BJ (cell line): ENCODE measurements at places on chromosomes 16 and 17.

GRCh38 chr16:441447-441846 lies 16.0 kb downstream of the RAB11FIP3 start:
- DNase-seq: no peak

DNA sequence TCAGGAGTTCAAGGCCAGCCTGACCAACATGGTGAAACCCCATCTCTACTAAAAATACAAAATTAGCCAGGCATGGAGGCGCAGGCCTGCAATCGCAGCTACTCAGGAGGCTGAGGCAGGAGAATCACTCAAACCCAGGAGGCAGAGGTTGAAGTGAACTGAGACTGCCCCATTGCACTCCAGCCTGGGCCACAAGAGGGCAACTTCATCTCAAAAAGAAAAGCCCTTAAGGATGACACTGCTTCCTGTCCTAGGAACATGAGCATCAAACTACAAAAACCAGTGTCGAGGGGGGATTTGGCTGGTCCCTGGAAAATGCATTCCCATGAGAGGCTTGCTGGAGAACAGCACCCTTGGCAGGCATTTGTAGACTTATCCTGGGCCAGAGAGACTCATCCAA lies 449.5 kb upstream of the PSMD7 start:
- DNase-seq: no peak

- DNase-seq: peak; percentile 98
Observed at GRCh38 chr17:37493249-37494027, 3.7 kb downstream of the DUSP14 start.

DNA sequence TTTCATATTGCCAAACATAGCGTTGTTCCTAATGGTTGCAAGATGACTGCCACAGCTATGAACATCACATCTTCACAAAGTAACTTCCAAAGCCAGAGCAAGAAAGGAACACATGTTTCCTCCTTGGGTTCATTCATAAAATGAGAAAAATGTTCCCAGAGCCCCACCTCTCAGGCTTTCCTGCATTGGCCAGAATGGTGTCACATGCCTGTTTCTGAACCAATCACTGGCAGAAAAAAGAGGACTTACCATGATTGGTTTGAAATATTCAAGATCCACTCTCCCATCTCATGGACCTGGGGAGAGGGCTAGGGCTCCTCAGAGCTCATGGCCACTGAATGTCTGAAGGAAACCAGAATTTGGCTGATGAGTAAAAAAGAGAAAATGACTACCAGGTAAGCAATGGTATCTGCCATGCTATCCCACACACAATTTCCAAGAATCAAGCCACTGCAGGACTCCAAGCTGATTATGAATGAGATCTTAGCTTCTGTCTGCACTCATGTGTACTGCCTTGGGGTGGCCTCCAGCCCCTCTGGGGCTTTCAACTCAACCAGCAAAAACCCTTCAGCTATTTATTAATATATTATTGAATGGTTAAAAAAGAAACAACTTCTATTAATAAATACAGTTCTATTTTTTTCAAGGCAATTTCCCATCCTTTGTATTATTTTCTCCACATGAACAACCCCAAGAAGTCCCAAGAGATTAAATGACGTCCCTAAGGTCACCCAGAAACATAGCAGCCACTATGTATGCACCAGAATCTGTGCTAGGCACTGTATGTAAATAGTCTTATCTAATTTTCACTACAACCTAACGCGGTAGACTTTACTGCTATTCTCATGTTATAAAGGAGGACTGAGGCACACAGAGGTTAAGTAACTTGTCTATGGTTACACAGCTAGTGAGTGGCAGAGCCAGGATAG lies 61.4 kb upstream of the TMC5 start:
- DNase-seq: no peak

GRCh38 chr16:26712876-26713275 lies 353.9 kb upstream of the C16orf82 start:
- DNase-seq: no peak

- DNase-seq: no peak
Observed at GRCh38 chr17:28904800-28905199, 1.9 kb upstream of the DHRS13 start.

DNA sequence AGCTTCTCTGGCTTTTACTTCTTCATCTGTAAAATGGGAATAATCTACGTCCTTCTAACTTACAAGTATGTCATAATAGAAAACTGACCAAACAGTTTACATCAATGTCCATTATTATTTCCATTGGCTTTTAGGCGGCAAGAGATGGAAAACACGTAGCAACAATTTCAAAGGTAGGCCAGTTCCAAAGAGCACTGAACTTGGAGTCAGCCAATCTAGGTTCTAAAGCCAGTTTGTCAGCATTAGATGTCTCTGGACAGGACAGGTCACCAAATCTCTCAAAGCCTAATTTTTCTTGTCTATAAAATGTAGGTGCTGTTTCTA lies 17.6 kb downstream of the HLF start:
- DNase-seq: no peak

GRCh38 chr16:64991001-64991400 lies 130.9 kb downstream of the CDH11 start:
- DNase-seq: no peak

DNA sequence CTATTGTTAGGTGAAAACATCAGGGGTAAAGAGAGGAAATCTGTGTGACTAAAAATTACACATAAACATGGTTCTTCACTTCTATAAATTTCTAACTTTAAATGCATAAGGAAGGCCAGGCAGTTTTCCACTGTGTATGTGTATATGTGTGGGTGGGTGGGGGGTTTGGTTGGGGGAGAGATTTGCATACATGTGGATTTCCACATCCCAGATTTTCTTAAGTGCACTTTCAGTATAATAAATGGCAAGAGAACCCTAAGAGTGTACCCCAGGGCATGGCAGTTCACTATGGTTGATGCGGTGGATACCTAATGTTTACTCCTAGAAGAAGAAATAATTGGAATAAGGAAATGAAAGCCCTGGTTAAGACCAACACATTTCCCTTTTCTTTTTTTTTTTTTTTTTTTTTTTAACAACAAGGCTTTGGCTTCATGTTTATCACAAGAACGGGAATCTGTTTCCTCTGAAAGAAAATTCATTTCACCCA lies 451.8 kb upstream of the CCL2 start:
- DNase-seq: no peak

DNA sequence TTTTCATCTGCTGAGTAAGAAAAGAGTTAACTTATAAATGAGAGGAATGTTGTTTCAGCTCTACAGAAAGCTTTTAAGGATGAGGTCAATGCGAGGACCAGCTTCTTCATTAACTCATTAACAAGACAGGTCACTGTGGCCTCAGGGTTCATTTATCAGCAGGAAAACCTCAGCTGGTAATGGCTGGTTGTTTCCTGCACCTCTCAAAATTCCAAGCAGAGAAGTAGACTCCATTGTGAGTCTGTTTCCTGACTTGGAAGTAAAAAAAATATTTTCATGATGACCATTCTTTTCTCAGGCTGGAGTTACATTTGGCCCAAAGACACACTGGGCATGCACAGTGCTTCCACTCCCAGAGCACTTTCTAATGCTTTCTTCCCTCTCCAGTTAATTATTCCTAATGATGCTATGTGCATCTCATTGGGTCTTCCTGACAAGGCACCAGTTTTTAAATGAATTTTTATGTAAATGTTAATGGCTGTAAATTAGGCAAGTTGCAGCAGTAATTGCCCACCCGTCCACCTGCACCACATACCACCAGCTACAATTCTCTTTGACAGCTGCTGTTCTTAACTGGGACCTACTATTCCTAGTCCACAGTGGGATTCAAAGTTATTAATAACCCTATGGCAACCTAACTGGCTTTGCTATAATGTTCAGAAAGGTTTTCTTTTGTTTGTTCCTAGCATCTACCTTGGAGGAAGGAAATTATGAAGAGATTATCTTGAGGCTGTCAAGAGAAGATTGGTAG lies 89.5 kb upstream of the BCAR1 start:
- peak; percentile 67 for DNase-seq

DNA sequence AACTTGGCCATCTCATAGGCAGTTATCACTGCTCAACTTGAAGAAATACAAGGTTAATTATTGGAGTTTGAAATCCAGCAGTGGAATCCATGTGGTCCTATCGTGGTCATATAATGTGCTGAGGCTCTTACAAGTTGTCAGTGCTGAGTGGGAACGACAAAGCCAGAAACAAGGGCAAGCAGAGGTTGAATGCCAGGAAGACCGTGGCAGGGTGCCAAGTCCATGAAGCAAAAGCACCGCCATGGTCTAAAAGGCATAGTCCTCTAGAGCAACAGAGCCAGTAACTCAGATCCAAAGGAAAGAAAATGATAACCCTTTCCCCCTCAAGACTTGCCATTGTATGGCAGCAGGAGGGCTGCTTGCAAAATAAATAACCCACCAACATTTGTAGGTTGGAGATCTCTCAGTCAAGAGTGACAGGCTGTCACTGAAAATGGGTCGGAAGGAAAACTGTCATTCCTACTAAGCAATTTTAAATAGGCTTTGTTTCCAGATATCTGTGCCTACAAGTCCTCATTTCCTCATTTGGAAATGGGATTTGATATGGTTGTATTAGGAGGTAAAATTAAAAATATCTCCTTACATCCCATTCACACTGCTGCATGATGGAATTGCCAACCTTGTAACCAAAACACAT lies 36.4 kb upstream of the HSBP1 start:
- DNase-seq: no peak

DNA sequence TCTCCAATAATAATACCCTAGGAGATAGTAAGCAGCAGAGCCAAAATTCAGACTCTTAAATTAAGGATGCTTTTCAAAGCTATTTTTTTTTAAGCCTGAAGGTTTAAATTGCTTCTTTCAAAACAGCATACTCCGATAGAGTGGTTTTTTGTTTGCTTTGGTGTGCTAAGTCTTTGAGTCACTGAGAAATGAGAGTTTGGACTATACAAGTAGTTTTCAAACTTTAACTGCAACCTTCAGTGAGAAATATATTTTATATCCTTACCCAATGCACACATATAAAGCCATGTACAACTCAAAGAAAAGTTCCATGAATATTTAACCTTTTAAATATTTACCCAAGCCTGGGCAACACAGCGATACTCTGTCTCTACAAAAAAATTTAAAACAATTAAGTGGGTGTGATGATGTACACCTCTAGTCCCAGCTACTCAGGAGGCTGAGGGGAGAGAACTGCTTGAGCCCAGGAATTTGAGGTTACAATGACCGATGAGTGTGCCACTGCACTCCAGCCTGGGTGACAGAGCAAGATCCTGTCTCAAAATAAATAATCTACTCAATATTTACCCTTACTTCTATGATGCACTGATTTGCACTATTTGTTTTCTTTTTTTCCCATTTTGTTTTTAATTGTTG lies 19.2 kb downstream of the DCUN1D3 start:
- DNase-seq: no peak

DNA sequence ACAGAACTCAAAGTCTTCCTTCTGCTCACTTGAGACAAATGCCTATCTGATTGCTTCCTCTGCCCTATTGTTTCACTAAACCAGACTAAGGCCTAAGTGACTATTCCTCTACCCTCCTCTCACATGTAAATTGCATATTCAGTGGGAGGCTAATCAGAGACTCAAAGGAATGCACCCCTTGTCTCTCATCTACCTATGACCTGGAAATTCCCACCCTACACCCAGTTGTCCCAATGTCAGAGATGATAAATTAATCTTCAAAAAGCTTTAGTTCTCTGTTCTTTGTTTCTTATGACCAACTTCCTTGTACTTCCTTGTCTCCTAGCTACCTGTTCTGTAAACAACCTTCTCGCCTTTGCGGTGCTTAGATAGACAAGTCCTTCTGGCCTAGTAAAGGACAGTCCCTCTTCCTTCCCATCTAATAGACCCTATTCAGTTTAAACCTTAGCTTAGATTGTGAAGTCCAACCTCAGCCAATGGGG lies 76.0 kb downstream of the EMP2 start:
- no peak for DNase-seq

GRCh38 chr16:85296859-85297660 lies 184.8 kb upstream of the CIBAR2 start:
- no peak for DNase-seq

DNA sequence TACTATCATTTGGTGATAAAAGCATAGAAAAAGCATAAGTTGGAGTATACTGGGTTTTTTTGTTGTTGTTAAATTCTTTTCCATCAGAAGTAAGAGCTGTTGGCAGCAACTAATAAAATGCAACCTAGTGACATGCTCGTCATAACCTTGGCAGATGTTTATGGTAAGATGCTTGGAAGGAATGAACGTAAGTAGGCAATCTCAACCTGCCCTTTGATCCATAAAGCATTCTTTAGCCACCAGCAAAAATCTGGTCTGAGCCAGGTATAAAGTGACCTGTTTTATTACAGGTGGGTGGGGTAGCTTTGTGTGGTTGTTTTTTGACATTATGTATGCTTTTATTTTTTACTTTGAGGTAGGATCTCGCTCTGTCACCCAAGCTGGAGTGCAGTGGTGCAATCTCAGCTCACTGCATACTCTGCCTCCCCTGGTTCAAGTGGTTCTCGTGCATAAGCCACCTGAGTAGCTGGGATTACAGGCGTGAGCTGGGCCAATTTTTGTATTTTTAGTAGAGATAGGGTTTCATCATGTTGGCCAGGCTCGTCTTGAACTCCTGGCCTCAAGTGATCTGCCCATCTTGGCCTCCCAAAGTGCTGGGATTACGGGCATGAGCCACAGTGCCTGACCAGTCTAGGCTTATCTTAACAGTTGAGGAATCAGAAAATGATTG lies 22.0 kb downstream of the WSB1 start:
- no peak for DNase-seq

DNA sequence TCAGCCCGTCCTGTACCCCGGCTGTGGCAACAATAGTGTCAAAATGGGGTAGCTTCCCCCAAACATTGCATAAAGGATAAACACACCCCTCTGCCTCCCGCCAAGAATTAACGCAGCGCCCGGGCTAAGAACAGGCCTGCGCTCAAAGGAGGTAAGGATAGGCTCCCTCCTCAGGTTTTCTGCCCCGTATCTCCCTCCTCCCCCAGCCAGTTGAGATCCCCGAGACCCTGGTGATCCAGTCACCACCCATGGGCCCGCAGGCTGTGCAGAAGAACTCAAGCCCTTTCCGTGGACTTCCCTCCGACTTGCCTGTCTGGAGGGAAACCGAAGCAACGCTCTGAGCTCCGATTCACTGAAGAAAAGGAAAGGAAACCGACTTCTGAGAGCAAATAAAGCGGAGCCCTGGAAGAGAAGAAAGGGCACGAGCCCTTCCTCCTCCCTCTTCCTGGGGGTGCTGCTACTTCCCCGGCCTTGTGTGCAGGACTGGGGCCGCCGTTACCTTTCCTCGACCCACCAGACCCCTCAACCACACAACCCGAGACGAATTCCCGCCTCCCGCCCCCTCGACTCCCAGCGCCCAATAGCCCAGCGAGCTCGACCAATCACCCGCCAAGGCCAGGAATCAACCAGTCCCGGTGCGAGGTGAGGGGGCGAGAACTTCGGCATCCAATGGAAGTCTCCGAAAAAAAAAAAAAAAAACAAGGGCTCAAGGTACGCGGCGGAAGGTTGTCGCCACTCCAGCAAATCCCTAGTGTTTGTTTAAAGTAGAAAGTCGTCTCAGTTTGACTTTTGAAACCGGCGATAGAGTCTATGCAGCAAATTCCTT lies at the start of gene BRIP1:
Gene BRIP1 (minus strand): TSS at position 554 of the 826 bp plus-strand sequence. CDS start 1,989 bp downstream, outside the sequence.
- peak; percentile 71 for DNase-seq

DNA sequence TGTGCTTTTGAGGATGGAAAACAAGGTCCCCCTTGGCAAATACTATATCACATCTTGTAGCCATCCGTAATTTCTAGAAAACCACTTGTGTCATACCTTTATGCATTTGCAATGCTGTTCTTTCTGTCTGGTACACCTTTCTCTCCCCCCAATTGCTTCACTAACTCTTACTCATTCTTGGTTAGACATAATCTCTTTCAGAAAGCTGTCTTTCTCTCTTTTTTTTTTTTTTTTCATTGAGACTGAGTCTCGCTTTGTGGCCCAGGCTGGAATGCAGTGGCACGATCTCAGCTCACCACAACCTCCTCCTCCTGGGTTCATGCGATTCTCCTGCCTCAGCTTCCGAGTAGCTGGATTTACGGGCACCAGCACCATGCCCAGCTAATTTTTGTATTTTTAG lies 94.9 kb upstream of the C17orf78 start:
- no peak for DNase-seq
